ENCODE measurements at places on chromosomes 2 and 18. TPM values are rescaled to one million over a fixed set of nuclear protein-coding genes. Genes with fewer than 3 reads are reported as not detected.

GRCh38 chr2:189848276-189848675 is 64.0 kb downstream of the PMS1 start:
- DNase-seq: no peak

The PPP4R1 gene
- 115 TPM for total RNA-seq

The TRPM8 gene
- total RNA-seq: not detected

- DNase-seq: no peak
Observed at GRCh38 chr2:122815120-122815519, 1059.7 kb downstream of the TSN start.

The CCDC85A gene
- total RNA-seq: 4.5 TPM

GRCh38 chr2:64330281-64331113 is 123.5 kb upstream of the LGALSL start:
- DNase-seq: peak; percentile 66

- no peak for DNase-seq
Observed at GRCh38 chr2:4838626-4839025, 853.6 kb upstream of the SOX11 start.

DNA sequence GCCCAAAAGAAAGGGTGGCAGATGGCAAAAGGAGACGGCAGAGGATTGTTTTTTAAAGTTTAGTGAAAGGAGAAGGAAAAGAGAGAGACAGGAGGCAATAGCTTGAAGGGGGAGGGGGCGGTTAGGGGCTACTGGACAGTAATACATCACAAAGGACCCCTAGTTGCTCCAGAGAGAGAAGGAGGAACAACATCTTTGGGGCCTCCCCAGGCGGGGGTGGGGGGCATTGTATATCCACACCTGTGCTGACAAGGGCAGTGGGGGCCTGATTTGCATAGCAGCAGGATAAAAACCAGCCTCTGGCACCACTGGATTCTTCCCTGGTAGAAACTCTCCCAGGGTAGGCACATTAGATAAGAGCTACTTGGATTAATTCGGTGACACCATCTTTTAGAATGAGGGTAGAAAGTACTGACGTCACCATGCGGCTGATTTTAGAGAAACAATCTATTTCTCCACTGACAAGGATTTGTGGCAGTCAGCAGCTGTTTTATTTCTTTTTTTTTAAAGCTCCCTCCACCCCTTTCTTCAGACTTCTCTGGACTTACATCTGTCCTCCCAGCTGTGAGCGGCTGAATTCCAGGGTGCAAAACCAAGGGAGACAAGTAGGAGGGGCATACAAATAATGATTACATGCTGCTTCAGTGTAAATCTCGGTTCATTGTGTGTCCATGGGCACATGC is 199.8 kb upstream of the NRP2 start:
- no peak for DNase-seq

DNA sequence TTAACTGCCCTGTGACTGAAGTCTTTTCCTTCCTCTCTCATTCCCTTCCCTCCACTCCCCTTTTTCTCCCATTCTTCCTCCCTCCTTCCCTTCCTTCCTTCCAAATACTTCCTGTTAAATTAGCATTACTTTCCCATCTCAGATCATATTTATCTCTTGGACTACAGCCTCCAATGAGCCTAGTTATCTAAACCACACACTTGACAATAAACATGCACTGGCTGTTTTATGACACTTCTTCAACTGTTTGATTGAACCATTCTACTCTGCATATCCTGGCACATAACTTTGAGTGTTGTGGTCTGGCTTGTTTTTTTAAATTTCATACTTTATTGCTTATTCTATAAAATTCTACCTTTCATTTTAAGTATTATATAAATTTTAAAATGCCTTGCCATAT is 1860.8 kb upstream of the LRRTM1 start:
- no peak for DNase-seq

GRCh38 chr2:206064077-206064476 is 21.9 kb downstream of the INO80D start:
- no peak for DNase-seq

DNA sequence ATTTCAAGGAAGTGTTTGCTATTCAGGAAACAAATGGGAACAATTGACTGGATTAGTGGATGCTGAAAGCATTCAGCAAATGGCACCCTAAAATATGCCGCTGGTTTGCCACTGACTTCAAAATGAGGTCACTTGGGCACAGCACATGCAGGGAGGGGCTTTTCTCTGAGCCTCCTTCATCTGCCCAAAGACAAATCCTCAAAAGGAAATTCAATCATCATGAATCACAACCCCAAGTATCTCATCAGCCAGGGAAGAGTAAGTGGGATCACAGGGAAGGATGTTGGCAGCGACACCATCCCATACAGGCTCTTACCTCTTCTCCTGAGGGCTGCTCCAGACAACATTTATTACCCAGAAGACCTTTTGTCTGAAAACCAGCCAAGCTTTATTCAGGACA is 14.4 kb upstream of the SP140L start:
- DNase-seq: no peak

DNA sequence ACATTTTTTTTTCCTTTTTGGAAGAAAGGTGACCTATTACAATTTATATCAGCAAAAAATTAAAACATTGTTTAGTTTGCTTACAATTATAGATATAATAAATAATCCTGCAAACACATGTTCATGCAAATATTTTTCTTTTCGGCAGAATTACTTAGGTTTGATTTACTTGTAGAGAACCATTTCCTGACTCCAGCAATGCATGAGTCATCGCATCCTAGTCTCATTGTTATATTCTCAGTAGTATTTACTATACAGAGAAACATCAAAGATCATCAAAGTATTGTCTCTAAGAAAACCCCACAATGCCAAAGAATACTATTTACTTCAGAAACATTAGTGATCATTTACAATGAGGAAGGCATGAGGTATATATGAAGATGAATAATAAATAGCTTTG is 40.4 kb upstream of the MTIF2 start:
- no peak for DNase-seq

The PUS10 gene
- 6.1 TPM for total RNA-seq

The GKN2 gene
- total RNA-seq: not detected

The RFX8 gene
- total RNA-seq: 2.6 TPM

The AP1S3 gene
- 4.9 TPM for total RNA-seq

- DNase-seq: no peak
Observed at GRCh38 chr18:62716619-62717168, 1.4 kb downstream of the PHLPP1 start.

DNA sequence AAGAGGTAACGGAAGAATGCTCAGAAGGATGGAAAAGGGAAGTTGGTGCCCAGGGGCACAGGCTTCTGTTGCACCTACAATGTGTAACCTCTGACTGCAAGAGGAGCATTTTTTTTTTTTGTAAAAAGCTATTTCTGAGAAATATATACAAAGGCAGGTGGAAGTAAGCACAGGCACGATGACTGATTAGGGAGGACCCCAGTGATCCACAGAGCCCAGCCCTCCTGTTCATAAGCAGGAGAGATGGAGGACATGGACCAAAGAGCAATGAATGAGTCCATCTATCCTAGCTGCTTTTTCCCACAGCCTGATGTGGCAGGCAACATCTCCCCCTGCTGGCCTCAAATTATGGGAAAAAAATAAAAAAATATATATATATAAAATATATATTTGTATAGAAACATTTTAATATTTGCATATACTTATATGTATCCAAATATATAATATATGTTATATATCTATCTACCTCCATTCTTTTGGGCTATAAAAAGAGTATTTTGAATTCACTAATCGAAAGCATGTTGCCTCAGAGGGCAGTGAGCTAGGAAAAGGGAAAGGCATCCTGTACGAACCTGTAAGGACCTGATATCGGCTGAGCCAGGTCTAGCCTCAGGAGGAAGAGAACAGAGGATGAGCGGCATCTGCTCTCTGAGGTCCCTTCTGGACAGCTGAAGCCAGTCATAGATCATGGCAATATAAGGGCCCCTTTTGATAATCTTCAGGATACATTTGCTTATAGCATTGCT is 166.0 kb upstream of the STK17B start:
- no peak for DNase-seq

DNA sequence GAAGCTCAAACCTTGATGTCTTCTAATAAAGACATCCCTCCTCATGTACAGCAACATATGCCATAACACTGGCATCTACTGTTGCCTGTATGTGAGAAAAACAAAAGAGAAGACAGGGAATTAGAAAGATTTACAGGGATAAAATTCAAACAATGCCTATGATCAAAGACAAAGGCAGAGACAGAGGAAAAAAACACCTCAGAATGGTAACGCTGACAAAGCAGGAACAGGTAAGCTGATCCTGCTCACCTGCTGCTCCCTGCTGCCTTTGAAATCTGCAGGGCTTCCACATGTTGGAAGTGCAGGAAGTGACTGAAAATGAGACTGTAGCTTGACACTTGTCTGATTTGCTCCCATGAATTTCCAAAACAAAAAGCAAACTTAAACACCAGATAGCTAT is 90.2 kb upstream of the DNAJC10 start:
- DNase-seq: no peak

GRCh38 chr2:144166743-144167142 is 353.2 kb downstream of the ZEB2 start:
- DNase-seq: no peak

DNA sequence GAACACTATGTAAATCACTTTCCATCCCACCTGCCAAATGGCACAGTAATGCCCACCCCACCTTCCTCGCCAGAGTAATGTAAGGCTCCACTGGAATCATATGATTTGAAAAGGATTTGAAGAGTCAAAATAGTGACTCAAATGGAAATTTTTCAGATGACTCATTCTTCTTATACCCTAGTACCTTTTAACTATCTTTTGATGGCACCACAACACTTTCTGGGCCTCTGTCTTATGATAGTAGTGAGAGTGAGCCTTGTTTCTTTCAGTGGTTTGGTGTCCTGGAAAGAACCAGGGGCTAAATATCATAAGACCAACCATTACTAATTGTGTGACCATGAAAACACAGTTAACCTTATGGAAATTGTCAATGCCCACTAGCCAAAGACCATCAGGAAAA is 235.4 kb upstream of the SLC14A2 start:
- DNase-seq: no peak

GRCh38 chr2:231662811-231663457 is 45.4 kb upstream of the PTMA start:
- DNase-seq: no peak

DNA sequence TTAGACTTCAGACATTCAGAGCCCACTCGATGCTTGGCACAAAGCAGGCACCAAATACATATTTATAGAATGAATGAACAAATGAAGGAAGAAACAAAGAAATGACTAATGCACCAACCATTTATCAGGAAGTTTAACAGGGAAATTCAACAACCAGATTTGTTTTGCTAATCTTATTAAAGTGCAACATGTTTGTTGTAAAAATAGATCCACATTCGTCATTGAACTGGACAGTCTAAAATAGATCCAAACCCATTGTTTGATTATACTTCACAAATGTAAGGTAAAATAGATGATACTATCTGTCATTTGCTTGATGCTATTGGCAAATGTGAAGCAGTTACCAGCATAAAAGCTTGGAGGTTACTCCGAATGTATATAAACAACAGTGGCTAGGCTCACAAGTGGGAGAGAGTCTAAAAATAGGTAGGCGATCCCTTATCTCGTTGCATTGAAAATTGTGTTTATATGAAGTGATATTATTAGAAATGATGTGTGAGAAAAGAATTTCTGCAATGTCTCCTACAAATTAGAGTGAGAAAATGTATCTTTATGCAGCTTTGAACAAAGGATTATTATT is 246.2 kb downstream of the NEDD4L start:
- no peak for DNase-seq

The SCN7A gene
- 4.8 TPM for total RNA-seq

- DNase-seq: no peak
Observed at GRCh38 chr2:95320986-95321767, 24.0 kb downstream of the KCNIP3 start.

GRCh38 chr2:150589681-150590080 is 102.2 kb upstream of the RND3 start:
- no peak for DNase-seq

- DNase-seq: no peak
Observed at GRCh38 chr2:40256649-40257048, 195.2 kb downstream of the SLC8A1 start.

DNA sequence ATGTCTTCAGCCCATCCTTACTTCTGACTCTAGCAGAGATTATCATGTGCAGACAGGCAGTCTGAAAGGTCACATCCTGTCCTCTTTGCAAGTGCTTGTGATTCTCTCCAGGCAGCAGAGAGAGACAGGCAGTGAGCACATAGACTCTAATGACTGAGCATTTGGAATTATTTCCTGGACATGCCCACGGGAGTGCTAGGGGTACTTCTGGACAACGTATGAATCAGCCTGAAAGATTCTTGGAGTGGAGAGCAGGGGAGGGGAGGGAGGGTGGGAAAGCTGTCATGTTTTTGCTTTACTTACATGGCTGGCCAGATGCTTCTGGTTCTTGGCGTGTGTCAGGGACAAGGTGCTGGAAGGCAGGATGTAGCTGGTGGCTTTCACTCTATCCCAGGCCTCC is 150.6 kb downstream of the RIF1 start:
- no peak for DNase-seq

DNA sequence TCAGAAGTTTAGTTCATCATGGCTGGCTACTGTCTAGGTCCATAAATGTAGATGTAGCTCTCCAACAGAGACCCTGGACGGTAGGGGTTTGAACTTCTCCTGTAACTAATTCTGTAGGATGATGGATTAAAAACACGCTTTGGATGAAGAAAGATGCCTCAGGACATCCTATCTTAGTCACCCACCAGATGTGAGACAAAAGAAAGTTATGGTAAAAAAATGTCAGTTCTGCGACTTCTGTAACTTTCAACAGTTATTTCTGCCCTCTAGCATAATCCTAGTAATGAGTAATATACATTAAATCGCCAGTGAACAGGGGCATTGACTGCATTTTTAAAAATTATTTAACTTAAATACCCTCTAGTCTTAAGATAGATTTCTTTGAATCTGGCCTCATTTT is 210.1 kb upstream of the LRATD1 start:
- DNase-seq: no peak

The GFPT1 gene
- 105 TPM for total RNA-seq

GRCh38 chr2:233141901-233142300 is 81.8 kb downstream of the INPP5D start:
- DNase-seq: no peak

The UNC50 gene
- 44.4 TPM for total RNA-seq

DNA sequence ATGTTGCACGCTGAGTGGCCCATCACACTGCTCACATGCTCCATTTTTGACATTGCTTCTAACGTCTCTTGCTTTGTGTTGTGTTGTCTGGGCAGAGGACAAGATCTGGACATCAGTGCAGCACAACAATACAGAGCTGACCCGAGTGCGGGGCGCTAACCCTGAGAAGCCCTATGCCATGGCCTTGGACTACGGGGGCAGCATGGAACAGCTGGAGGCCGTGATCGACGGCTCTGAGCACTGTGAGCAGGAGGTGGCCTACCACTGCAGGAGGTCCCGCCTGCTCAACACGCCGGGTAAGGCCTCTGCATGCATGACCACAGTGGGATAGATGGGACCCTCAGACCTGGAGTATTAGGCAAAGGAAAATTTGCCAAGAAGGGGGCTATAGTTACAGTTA is 622.6 kb downstream of the CNTNAP5 start:
- DNase-seq: no peak

GRCh38 chr18:46335534-46336101 is 231.4 kb downstream of the HAUS1 start:
- no peak for DNase-seq

GRCh38 chr2:101310834-101311695 is 2.6 kb upstream of the RNF149 start:
- no peak for DNase-seq

GRCh38 chr2:227822416-227823003 is 8.9 kb downstream of the CCL20 start:
- DNase-seq: no peak

The NEMP2 gene
- 10.5 TPM for total RNA-seq

The SPHKAP gene
- not detected for total RNA-seq
